ENCODE measurements at places on chromosomes 1 and 21. TPM values are rescaled to one million over a fixed set of nuclear protein-coding genes. Genes with fewer than 3 reads are reported as not detected.
A peak's percentile ranks its signal among the peaks of the same experiment; 100 is the strongest.

DNA sequence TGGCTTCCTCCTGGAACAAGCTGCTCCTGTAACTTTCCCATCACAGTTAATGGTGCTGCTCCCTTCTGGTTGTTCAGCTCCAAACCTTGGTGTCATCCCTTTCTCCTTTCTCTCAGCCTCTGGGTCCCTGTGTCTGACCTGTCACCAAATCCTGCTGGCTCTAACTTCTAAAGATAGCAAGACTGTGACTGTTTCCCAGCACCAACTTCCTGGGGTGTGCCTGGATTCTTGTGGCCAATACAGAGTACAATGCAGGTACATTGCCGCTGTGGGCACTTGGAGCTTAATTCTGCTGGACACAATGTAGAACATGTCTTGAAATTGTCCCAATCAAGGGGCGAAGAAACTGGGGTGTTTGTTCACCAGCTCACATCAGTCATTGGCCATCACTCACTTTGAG is 156.7 kb upstream of the CSF3R start:
- DNase-seq, result no peak

- no peak for DNase-seq
Observed at GRCh38 chr1:24036088-24036487, 56.0 kb upstream of the SRSF10 start.

- no peak for DNase-seq
Observed at GRCh38 chr1:228079013-228079412, 3.5 kb upstream of the ARF1 start.

FCRL5 gene
- total RNA-seq, result 2.8 TPM

RNU1-3 gene
- total RNA-seq, result under 0.01 TPM

GRCh38 chr21:31473685-31474345 is 129.8 kb upstream of the TIAM1 start:
- no peak for DNase-seq

DNA sequence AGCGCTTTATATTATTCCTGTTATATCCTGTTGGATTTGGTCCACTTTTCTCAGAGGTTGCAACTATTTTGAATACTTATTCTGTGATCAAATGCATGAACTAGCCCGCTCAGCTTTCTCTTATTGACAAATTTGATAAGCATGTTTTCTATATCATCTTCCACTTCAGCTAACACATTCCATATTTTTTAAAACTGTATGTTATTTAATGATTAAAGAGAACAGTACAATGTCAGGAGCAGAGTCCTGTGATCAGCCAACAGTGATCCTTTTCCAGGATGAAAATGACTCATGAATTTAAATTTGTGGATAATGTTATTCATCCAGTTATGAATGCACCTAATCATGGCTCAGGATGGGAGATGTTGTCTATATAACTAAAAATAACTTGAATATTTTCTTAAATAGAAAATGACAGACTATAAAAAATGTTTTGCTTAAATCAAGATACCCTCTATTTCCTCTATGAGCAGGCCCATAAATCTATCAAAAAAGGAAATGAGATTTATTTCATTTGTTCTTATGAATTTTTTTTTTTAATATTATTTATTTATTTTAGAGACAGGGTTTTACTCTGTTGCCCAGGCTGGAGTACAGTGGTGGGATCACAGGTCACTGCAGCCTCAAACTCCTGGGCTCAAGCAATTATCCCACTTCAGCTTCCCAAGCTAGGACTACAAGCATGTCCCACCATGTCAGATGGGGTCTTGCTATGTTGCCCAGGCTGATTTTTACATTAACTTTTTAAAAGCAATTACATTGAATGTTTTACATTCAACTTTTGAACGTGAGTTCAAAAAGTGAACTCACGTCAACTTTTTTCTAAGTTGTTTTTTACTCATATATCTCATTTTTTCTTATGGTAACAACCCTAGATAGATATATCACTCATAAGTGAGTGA is 12.5 kb downstream of the BPNT1 start:
- DNase-seq, result no peak

C1orf210 gene
- total RNA-seq, result 17.1 TPM

DNA sequence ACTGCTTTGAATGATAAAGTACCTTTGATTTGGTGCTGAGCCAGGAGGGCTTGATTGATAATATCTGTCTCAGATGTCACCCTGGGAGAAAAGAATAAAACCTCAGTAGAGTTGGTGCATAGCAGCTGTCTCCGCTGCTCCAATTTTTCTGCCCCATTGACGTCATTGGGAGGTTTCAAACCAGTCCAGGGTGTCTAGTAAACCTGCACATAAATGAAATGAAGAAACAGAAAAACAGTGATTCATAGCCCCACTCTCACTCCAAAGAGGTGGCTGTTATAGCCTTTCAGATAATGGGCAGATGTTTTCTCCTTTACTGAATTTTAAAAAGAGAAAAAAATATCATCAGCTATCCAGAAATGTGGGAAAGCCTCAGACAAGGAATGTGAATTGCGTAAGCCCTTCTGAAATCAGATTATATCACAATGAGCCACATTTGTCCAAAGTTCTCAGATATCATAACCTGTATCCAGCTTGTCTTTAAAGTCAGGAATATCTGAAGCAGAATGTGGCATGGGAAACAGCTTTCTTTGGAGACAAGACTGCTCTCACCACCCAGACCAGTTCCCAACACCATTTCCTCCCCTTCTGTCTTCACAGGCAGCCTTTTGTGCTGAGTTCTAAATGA is 351.3 kb upstream of the SGIP1 start:
- DNase-seq, result no peak

DNA sequence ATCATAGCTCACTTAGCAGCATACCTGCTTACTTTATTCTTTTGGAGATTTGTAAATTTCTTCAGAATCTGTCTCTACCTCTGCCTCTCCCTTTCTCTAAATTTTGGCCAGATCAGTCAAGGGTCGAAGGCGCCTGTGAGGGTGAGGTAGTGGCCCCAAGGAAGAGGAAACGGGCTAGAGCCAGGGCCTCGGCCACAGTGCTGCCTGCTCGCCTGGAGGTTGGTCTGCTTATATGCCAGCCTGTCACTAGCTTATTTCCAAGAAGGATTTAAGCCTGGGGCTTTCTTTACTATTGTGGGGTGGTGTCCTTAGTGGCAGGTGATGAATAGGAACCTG is 19.6 kb downstream of the PEX14 start:
- no peak for DNase-seq

GRCh38 chr21:15976807-15977206 is 247.0 kb downstream of the USP25 start:
- peak; percentile 46 for DNase-seq

GRCh38 chr1:187244623-187245022 is 415.9 kb downstream of the PLA2G4A start:
- peak; percentile 17 for DNase-seq

DNA sequence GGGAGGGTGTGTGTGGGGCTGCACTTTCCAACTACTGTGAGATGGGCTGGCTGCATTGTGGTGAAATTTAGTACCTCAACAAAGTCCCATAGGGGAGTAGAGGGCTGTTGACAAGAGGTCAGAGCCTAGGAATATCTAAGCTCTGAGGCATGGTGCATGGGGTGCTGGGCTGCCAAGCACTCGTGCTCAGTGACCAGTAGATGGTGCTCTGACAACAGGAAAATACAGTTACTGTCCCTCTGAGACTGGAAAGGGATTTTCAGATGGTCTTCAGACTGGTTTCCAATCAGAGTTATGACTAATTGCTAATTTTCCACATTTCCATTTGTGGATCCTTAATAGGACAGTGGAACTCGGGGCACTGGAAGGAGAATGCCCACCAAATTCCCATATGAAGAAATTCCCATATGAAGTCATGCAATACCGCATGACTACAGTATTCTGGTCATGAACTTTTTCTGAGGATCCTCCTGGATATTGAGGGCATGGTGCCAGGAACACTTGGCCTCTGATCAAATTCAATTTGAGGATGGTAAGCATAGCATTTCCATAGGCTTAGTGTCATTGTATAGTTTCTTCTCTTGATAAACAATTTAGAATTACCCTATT is 4.1 kb upstream of the CACNA1E start:
- peak; percentile 79 for DNase-seq

CPT2 gene
- total RNA-seq, result 30.6 TPM

- no peak for DNase-seq
Observed at GRCh38 chr1:6014130-6014999, 22.1 kb upstream of the NPHP4 start.

GRCh38 chr1:29239142-29239541 is 2.8 kb downstream of the PTPRU start:
- no peak for DNase-seq

GJA4 gene
- total RNA-seq, result 2.2 TPM

- no peak for DNase-seq
Observed at GRCh38 chr1:162327788-162328165, 48.9 kb downstream of the SPATA46 start.

DNA sequence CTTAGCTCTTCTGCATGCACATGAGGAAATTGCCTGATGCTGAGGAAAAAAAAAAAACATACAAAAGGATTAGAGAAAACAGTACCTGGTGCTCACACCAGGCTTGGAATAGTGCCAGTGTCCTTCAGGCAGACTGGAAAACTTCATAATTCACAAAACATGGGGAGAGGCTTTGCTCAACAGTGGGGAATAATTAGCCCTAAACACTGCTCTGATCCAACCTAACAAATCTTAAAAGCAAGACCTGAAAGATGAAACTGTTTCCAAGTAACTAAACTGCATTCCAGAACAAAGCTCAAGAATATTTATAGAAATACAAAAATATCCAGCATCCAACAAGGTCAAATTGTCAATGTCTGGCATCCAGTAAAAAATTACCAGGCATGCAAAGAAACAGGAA is 124.8 kb downstream of the AK5 start:
- DNase-seq, result no peak

- DNase-seq, result peak; percentile 42
Observed at GRCh38 chr1:30054126-30054525, 669.3 kb downstream of the MATN1 start.

TCHH gene
- total RNA-seq, result 0.19 TPM

ZZZ3 gene
- total RNA-seq, result 81.9 TPM

- DNase-seq, result no peak
Observed at GRCh38 chr1:118437664-118438063, 252.6 kb upstream of the SPAG17 start.

GRCh38 chr1:153670257-153670858 is 435 bp downstream of the ILF2 start:
- DNase-seq, result no peak

- DNase-seq, result no peak
Observed at GRCh38 chr21:14753466-14754258, 207.5 kb upstream of the SAMSN1 start.

DNA sequence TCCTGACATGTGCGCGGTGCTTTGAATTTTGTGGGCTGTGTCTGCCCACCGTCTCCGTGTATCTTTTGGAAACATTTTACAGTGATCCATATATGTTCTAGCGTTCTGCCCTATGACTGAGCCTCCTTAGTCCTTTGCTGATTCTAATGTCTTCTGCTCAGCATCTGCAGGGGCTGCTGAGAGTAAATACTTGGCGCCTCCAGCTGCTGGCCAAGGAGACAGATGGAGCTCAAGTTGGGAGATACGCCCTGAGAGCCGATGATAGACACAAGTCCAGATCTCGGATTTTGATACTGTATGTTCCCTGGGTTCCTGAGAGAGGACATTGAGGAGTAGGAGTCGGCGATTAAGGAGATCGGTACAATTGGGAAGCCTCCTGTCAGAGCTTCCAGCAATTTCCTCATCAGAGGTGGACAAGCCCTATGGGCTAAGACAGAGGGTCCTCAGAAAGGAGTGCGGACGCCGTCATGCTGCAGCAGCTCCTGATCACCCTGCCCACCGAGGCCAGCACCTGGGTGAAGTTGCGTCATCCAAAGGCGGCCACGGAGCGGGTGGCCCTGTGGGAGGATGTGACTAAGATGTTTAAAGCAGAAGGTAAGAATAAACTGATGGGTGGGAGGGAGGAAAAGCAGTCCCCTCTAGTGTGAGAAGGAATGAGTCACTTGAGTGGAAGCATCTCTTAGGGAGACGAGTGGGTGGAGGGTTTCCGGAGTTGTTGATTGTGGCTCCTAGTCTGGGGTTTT is 390 bp downstream of the ZFP69B start:
- DNase-seq, result peak; percentile 29

LENEP gene
- 1.5 TPM for total RNA-seq

GRCh38 chr1:48692235-48692634 is 84.5 kb downstream of the BEND5 start:
- DNase-seq, result no peak
